ENCODE measurements at places on chromosomes 1 and 21.

DNA sequence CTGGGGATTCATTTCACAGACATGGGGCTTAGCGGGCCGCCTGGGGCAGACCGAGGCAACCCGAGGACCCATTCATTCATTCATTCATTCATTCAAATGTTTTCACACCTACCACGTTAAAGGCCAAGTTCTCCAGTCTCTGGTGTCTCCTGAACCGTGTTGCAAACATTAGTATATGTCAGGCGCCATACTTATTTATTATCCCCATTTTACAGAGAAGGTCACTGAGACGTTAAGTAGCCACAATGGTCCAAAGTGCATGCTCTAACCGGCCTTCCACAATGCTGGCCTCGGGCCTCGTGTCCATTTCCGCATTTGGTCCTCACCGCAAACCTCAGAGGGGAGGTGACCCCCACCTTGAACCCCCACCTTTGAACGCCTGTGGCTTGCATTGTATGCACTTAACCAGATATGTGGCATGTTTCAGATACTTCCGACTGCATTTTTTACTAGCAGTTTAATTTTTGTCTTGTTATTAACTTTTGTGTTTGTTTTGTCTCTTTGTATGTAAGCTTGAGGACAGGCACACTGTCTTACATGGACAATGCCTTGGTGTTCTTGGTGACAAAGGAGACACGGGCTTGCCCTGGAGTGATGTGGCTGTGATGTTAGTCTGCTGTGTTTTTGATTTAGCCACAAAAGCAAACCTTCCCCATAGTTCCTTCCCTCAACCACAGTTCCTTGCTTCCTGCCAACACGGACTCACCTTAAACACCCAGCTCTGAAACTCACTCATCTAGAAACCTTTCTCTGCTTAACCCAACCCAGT lies 1.2 kb upstream of the IFFO2 start:
- no peak for DNase-seq

- DNase-seq, result no peak
Observed at GRCh38 chr1:219938706-219939105, 10.3 kb upstream of the SLC30A10 start.

DNA sequence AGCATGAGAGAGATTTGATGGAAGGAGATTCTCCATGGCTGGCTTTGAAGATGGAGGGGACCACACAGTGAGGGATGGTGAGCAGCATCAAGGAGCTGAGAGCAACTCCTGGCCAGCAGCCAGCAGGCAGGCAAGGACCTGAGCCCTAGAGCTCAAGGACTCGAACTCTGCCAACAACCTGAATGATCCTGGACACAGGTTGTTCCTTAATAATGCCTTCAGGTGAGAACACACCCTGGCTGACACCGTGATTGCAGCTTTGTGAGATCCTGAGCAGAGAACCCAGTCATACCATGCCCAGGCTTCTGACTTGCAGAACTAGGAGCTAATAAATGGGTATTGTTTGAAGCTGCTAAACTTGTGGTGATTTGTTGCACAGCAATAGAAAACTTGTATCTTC lies 183.1 kb downstream of the LMX1A start:
- DNase-seq, result no peak

DNA sequence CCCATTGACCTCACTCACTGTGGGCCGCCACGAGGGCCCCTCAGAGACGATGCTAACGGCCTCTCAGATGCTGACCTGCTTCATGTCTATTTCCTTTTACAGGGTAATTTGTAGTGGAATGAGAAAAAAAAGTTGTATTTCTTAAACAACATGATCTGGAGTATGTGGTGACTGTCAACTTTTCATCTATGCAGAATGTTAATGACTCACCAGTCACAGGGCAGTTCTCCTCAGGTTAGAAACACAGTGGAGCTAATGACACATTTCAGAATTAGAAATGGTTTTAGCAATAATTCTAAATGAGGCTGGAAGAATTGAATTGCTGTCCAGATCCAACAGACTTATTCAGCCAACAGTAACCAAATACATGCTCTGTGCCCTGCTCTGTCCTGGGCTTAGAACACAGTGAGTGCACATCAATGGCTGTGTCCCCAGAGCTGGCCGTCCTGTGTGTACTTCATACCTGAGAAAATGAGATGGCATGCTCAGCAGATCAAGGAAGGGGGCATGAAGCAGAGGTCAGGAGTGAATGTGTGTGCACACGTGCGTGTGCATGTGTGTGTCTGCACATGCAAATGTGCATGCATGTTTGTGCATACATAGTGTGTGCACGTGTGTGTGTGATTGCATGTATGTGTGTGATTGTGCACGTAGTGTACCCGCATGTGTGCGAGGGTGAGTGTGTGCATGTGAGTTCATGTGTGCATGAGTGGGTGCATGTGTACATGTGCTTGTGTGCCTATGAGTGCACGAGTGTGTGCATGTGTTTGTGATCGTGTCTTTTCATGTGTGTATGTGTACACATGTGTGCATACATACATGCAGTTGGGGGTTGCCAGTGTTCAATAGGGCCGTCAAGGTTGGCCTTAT lies 145.3 kb downstream of the PCBP3 start:
- no peak for DNase-seq

- no peak for DNase-seq
Observed at GRCh38 chr21:39020751-39021477, 162.3 kb downstream of the PSMG1 start.

- no peak for DNase-seq
Observed at GRCh38 chr1:97540346-97540888, 380.4 kb downstream of the DPYD start.

- DNase-seq, result no peak
Observed at GRCh38 chr1:75671708-75672107, 52.8 kb upstream of the ACADM start.

GRCh38 chr1:248858096-248858890 lies 592 bp downstream of the ZNF692 start:
- peak; percentile 76 for DNase-seq

- DNase-seq, result no peak
Observed at GRCh38 chr1:54253480-54253879, 53.5 kb downstream of the MRPL37 start.

GRCh38 chr1:67381154-67381553 lies 49.0 kb downstream of the SERBP1 start:
- DNase-seq, result no peak

GRCh38 chr1:150974580-150975478 lies at the start of gene CERS2:
Gene CERS2, minus strand, starts transcription at chr1:150974835. Its CDS starts 5,745 bp downstream, at chr1:150969090.
- DNase-seq, result peak; percentile 84

GRCh38 chr1:91712981-91713841 lies 172.7 kb downstream of the TGFBR3 start:
- DNase-seq, result peak; percentile 60

DNA sequence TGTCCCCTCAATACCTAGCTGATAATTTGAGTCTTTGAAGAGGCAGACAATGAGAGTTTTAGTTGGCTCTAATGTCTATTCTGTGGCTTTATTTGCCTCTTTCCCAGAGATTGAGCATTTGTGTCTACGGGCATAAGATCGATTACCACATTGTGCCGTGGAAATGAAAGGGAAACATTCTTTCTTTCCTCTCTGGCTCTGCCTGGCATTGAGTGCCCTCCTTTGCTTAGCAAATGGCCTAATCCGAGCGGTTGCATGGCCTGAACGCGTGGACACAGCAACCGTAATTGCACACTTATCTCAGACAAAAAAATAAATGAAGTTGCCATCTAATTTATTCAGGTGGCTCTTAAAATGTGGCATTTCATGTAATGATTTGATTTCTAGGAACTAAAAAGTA lies 247.9 kb downstream of the ADGRL2 start:
- no peak for DNase-seq

GRCh38 chr1:110916669-110917306 lies 43.8 kb downstream of the CD53 start:
- DNase-seq, result no peak

DNA sequence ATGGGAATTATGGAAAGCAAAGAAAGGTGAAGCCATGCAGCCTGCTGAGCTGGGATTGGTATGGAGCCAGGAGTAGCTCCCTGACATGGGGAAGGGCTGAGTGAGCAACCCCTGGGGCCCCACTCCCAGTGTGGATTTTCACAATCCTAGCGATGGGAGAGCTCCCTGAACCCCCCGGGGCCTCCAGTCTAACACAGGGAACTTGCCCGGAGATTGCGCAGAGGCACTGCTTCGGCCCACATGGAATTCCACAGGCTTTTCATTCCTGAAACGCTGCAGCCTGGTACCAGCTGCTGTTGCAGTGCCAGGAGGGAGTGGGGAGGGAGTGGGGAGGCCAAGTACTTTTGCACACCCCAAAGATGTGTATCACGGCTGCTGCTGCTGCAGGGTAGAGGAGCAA lies 110.4 kb upstream of the C21orf91 start:
- DNase-seq, result no peak

DNA sequence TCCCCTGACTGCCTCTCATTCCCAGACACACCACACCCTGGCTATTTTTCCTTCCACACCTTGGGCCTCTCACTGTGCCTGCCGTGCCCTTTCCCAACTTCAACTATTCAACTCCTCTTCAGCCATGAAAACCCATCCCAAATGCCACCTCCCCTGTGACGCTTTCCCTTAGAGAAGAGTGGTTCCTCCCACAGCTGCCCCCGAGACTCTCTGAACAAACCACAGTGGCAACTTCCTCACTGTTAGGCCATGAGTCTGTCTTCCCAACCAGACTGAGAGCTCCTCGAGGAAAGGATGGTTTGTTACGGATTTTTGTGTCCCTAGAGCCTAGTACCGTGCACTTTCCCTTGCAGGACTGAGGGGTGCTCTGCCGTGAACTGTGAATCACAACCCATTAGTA lies 59.2 kb downstream of the LRRN2 start:
- no peak for DNase-seq

DNA sequence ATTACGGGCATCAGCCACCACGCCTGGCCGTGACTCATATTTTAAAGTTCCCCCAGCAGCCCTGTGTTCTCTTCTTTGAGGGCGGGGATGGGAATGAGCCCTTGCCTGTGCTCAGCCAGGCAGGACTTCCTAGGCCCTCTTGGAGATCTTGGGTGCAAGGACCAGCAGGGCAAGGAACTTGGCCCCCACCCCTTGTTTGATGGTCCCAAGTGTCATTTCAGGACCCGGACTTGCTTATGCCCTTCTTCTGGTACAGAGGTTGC lies 9.3 kb downstream of the RASSF5 start:
- no peak for DNase-seq

- DNase-seq, result no peak
Observed at GRCh38 chr21:38810034-38810825, 4.5 kb downstream of the ETS2 start.

GRCh38 chr1:60173006-60173405 lies 99.4 kb upstream of the C1orf87 start:
- no peak for DNase-seq

- no peak for DNase-seq
Observed at GRCh38 chr1:219527994-219528393, 84.9 kb downstream of the ZC3H11B start.

- no peak for DNase-seq
Observed at GRCh38 chr1:60952612-60953111, 129.7 kb upstream of the NFIA start.

GRCh38 chr1:194071205-194071604 lies 884.8 kb upstream of the B3GALT2 start:
- DNase-seq, result no peak

DNA sequence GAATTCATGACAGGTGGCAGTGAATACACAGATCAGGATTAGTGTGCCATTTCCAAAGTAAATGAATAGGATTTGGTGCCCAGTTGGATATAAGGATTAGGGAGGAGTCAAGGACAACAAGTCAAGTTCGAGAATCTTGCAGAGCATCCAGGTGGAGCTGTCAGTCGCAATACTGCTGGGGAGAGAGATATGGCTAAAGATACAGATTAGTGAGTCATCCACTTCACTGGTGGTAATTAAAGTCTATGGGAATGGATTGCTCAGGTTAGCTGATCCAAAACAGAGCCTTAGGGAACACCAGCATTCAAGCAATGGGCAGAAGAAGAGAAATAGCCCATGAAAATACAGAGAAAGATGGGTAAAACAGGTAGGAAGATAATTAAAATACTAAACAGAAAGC lies 26.8 kb downstream of the BCAS2 start:
- DNase-seq, result no peak

- no peak for DNase-seq
Observed at GRCh38 chr1:28582248-28582615, 9.8 kb upstream of the RAB42 start.

- no peak for DNase-seq
Observed at GRCh38 chr1:199297887-199298286, 659.0 kb downstream of the PTPRC start.

DNA sequence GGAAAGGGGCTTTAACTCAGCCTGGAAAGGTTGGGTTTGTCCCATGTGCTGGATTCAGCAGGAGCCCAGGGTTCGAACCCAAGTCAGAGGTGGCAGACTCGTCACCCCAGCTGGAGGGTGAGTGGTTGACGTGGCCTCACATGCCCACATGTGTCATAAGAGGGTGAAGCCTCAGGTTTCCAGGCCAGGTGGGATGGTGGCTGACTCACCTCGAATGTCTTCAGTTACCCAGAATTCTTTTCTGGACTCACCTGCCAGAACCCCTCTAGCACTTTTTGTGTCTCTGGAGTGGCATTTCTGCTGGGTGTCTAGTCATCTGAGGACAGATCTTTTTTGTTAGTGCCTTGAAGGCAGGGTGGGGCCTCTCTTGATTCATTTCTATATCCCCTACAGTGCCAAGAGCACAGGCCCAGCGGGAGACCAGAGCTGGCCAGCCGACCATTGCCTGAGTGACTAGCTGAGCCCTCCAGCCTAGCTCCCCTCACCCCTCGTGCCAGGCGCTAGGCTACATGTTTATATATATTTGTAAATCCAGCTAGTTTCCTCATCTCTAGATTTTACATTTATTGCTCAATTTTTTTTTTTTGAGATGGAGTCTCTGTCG lies 28.1 kb downstream of the IL6R start:
- DNase-seq, result no peak

DNA sequence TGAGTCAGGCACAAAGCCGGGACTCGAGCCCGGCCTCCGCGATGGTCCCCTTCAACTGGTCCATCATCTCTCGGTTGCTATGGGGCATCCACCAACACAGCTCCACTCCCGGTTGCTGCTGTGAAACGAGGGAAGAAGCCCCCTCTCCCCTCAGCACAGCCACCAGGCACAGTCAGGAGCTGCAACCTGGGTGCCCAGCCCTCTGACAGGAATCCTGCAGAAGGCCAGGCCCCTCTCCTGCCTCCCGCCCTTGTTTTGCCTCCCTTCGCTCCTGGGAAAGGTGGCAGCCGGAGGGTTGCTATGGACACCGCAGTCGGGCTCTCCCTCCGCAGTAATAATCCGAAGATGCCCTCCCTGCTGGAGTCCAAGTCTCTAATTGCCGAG lies 8.9 kb upstream of the KCNN3 start:
- peak; percentile 47 for DNase-seq

- no peak for DNase-seq
Observed at GRCh38 chr1:217585577-217585976, 45.3 kb downstream of the GPATCH2 start.

- DNase-seq, result no peak
Observed at GRCh38 chr1:198125995-198126735, 30.6 kb upstream of the NEK7 start.

GRCh38 chr1:15718199-15718601 lies 17.9 kb upstream of the SLC25A34 start:
- no peak for DNase-seq
